ENCODE measurements at places on chromosomes 5 and 9. TPM values are rescaled to one million over a fixed set of nuclear protein-coding genes. Genes with fewer than 3 reads are reported as not detected.

- no peak for DNase-seq
Measured at GRCh38 chr5:168916852-168917251, 337.7 kb upstream of the PANK3 start.

DNA sequence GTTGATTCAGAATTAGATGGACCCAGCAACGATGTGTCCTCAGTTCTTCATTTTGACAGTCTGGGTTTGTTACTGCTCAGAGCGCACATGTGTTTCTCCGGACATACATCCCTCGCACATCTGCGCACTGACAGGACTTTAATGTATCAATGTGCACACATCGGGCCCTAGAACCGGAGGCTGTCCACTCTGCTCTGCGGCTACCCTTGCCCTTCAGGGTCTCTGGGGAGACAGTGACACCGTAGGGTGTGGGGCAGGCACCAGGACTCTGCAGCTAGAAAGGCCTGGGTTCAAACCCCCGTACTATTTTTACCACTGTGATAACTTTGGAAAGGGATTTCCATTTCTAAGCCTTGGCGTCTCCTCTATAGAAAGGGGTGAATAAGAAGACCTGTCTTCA lies 23.5 kb upstream of the LPCAT1 start:
- DNase-seq, result no peak

- no peak for DNase-seq
Measured at GRCh38 chr5:27450607-27451006, 412.2 kb upstream of the CDH9 start.

Gene SLC1A1
- polyA plus RNA-seq, result not detected

GRCh38 chr9:90256345-90256744 lies 386.3 kb downstream of the DIRAS2 start:
- DNase-seq, result no peak

GRCh38 chr9:110847671-110848070 lies 179.1 kb downstream of the MUSK start:
- no peak for DNase-seq

DNA sequence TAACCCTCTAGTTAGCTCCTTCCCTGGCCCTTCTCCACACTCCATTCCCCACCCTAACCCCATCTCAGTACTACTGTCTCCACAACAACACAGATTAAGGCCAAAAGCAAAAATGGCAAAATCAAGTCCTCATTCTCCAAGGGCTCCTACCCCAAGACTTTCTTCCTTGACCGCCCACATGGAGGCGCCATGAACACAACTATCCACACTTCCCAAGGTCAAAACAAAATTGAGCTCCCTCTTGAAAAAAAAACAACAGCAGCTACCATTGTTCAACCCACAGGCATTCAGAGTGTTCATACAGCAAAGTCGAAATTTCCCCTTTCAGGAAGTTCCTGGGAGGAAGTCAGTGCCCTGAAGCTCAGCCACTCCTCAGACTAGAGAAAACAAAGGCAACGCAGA lies 54.4 kb downstream of the GNAQ start:
- peak; percentile 54 for DNase-seq

Gene TEK
- not detected for polyA plus RNA-seq

- DNase-seq, result no peak
Measured at GRCh38 chr9:1051584-1052275, 1.6 kb downstream of the DMRT2 start.

Gene KIF24
- polyA plus RNA-seq, result 0.19 TPM

DNA sequence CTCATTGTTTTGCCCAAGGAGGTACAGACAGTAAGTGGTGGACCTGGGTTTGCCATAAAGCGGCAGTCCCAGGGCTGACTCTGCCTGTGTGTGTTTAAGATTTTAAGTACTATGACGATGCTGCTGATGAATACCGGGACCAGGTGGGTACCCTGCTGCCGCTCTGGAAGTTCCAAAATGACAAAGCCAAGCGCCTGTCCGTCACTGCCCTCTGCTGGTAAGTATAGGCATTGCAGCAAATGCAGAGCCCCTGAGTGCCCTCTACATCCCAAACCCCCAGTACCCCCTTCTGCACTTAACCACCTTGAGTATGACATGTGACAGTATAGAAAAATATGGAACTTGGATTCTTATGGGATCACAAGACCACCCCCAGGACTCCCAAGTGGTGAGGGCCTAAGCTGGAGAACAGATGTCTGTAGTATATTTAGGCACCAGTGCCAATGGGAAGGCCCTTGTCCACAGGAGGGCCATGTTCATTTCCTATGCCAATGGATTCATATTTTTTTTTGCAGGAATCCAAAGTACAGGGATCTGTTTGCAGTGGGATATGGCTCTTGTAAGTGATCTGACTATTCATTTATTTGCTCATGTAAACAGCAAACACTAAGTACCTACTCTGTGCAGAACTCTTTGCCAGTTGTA lies 22.0 kb downstream of the ENHO start:
- DNase-seq, result peak; percentile 80

DNA sequence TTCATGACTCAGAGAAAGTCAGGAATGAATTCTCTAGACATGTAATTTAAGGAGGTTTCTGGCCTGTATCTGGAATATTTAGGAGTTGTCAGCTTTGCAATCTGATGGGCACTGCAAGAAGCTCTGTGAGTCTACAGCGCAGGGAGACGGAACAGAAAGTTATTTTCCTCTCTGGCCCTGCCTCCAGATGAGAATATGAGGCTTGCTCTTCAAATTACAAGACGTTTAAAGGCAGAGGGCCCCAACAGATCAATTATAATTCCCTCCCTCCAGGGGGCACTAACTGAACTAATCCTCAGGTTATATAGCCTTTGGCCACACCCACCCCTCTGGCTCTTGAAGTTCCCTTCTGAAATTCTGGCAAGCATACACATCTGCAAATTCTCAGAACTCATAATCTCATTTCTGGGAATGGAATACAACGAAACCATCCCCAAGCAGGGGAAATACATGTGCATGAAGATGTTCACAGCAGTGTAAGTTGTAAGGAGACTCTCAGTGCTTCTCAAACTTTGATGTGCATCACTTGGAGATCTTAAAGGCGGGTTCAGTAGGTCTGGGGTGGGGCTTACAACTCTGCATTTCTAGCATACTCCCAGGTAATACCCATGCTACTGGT lies 307.6 kb downstream of the CWC27 start:
- peak; percentile 44 for DNase-seq

GRCh38 chr5:61687371-61687770 lies 355.3 kb downstream of the ZSWIM6 start:
- DNase-seq, result no peak

Gene GPR151
- polyA plus RNA-seq, result 0.09 TPM

DNA sequence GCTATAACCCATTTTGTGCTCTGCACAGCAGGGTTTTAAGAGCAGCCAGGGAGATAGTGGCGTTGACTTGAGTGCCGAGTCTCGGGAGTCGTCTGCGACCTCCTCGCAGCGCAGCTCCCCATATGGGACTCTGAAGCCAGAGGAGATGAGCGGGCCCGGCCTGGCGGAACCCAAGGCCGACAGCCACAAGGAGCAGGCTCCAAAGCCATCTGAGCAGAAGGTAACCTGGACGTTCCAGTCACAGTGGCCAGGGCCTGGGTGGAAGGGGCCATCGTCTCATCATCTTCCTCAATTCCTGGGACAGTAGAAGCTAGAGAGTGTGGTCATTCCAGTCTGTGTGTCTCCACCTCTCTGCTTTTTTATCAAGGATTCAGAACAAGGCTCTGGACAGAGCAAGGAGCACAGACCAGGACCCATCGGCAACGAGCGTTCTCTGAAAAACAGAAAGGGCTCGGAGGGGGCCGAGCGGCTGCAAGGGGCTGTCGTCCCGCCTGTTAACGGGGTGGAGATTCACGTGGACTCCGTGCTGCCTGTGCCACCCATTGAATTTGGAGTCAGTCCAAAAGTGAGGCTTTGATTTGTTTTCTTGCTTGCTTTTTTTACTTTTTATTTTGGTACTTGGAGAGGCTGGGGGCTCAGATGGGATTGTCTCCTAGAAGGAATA lies 20.2 kb upstream of the POMT1 start:
- DNase-seq, result no peak

- DNase-seq, result no peak
Measured at GRCh38 chr5:157620776-157621175, 31.5 kb downstream of the SOX30 start.

DNA sequence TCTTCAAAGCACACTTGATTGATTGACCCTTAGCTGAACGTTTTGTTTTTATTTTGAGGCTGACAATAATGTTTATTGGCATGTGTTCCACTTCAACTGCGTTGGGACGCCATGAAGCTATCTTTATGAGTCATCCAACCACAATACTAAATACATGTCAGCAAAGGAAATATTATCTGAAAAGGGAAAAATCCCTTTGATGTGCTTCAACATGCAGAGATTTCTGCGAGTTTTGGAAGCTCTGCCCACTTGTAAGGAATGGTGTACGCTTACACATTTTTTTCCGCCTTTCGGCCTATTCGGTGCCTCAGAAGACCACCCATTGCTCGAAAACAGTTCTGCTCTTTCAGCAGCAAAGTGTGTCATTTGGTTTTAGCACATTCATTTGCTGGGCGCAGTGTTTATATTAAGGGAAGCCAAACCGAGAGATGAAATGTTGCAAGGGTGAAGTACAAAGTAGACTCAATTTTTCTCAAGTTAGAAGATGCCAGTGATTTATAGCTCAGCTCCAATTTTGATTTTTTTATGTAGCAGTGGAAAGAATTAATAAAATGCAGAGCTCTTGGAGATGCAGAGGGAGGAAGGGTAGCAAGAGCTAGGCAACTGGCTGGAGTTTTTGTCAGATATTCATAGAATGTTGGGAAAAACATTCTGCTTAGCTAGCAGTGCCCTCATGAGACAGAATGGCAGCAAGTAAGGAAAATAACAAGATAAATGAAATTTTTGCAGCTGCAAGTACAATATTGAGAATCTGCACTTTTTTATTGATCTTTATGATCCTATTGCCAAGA lies 68.9 kb downstream of the PRDM6 start:
- DNase-seq, result no peak

- no peak for DNase-seq
Measured at GRCh38 chr5:31280210-31280609, 86.7 kb downstream of the CDH6 start.

GRCh38 chr5:167953151-167953798 lies 338.2 kb upstream of the WWC1 start:
- no peak for DNase-seq
